ENCODE measurements at places on chromosomes 5 and 9.

DNA sequence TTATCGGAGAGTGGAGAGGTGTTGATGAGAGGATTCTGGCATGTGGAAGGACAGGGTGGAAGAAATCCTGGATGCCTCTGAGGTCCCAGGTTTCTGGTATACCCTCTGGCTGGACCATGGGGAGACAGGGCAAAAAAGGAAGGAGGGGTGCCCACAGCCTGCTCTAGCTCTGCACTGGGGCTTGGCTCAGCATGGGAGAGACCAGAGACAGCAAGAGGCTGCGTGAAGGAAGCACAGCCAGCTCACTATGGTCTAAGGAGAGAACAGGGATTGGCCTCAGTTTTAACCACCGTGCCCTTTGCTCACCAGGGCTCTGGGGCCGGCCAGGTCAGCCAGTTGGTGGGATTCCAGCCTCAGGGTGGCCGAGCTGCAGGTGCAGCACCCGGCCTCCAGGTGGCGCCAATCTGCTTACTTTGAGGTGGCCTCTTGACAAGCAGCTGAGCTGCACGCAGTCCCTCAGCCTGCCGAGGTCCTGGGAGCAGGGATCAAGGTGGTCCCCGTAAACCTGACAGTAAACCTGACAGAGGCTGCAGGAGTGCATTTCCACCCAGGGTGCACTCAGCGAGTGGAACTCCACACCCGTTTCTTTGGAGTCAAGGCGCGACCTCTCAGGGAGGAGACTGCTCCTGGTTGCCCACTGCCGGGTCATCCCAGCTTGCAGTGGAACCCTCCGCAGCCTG is 25.0 kb upstream of the SPTLC1 start:
- H3K4me1 ChIP-seq, result peaks cover 5% of the 10 kb centered on the region
- H3K27me3 ChIP-seq, result peaks cover 23% of the 10 kb centered on the region
- H3K27ac ChIP-seq, result no peak overlapping the region
- H3K36me3 ChIP-seq, result no peaks in the 10 kb centered on the region

- H3K36me3 ChIP-seq, result no peaks in the 10 kb centered on the region
- no peaks in the 10 kb centered on the region for H3K27me3 ChIP-seq
- DNase-seq, result no peak
- no peak overlapping the region for H3K27ac ChIP-seq
- peaks cover 13% of the 10 kb centered on the region for H3K4me1 ChIP-seq
These were observed 227.1 kb downstream of the ARHGEF28 start for GRCh38 chr5:73853091-73853490.

DNA sequence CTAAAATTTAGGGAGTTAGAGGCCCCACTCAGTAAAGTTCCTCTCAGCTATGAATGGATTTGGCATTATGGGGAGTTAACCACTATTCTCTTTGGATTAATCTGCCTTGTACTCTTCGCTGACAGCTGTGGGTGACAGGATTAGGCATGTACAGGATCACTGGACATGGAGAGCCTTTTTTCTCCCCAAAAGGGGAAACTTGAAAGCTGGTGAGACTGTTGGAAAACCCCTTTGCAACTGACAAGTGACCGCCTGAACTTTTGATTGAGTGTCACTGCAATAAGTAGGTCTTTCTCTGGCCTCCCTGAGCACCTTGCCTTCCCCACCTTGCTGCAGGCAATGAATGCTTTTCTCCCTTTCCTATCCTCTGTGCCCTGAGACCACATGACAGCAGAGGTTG is 68.3 kb downstream of the ERP44 start:
- DNase-seq, result no peak
- H3K4me3 ChIP-seq, result no peak overlapping the region
- no peaks in the 10 kb centered on the region for H3K27me3 ChIP-seq
- no peaks in the 10 kb centered on the region for H3K36me3 ChIP-seq
- H3K27ac ChIP-seq, result no peak overlapping the region

DNA sequence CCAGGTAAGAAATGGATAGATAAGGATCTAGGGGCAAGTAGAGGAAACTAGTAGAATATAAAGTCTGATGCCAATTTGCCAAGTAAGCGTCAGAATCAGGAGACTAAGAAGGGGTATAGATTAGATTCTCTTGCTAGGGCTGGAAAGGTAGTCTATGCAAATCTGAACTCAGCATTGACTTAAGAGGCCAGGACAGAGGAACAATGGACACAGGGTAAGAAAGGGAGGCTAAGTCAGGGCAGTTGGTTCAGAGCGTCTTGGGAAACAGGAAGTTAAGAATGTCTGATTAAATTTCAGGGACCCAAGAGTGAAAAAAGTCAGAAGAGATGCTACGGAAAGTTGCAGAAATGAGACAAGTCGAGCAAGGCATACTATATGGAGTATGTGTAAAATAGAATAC is 263.2 kb upstream of the HAPLN1 start:
- H3K36me3 ChIP-seq, result no peaks in the 10 kb centered on the region
- no peak for DNase-seq
- no peak overlapping the region for H3K4me3 ChIP-seq
- H3K27me3 ChIP-seq, result no peaks in the 10 kb centered on the region
- H3K4me1 ChIP-seq, result no peaks in the 10 kb centered on the region

GRCh38 chr5:116600876-116601275 is 26.3 kb upstream of the SEMA6A start:
- DNase-seq, result no peak
- no peaks in the 10 kb centered on the region for H3K27me3 ChIP-seq
- H3K4me1 ChIP-seq, result peaks cover 5% of the 10 kb centered on the region
- no peak overlapping the region for H3K4me3 ChIP-seq

DNA sequence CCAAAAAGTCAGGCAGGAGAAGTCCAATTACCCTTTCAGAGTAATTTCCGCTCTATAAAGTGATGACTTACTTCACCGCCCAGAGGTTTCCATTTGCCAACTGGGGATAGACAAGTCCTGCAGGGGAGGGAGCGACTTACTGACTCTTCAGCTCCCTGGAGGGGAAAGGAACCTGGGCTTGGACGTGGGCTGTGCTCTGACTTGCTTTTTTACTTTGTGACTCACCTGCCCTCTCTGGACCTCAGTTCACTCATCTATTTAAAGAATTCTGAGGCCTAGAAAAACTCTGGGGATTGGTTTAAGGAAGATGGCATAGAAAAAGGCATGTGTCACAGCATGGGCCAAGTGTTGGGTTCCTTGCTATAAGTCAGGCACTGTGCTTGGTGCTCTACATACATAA is 180.4 kb upstream of the TRIM32 start:
- no peaks in the 10 kb centered on the region for H3K4me1 ChIP-seq
- no peaks in the 10 kb centered on the region for H3K27me3 ChIP-seq
- H3K27ac ChIP-seq, result no peak overlapping the region
- DNase-seq, result no peak
- H3K4me3 ChIP-seq, result no peak overlapping the region

- DNase-seq, result no peak
- no peaks in the 10 kb centered on the region for H3K4me1 ChIP-seq
- no peak overlapping the region for H3K27ac ChIP-seq
- no peaks in the 10 kb centered on the region for H3K36me3 ChIP-seq
These were observed 37.8 kb downstream of the GRAMD2B start for GRCh38 chr5:126460977-126461376.

DNA sequence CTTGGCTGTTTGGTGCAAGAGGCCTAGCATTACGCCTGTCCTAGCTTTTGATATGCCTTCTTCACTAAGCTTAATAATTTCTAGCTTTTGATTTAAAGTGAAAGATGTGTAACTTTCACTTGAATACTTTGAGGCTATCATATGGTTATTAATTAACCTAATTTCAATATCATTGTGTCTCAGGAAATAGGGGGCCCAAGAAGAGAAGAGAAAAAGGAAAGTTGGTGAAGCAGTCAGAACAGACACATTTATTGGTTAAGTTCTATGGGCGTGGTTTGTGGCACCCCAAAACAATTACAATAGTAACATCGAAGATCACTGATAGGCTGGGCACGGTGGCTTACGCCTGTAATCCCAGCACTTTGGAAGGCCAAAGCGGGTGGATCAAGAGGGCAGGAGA is 40.9 kb upstream of the F2RL2 start:
- no peaks in the 10 kb centered on the region for H3K36me3 ChIP-seq
- no peak overlapping the region for H3K27ac ChIP-seq

DNA sequence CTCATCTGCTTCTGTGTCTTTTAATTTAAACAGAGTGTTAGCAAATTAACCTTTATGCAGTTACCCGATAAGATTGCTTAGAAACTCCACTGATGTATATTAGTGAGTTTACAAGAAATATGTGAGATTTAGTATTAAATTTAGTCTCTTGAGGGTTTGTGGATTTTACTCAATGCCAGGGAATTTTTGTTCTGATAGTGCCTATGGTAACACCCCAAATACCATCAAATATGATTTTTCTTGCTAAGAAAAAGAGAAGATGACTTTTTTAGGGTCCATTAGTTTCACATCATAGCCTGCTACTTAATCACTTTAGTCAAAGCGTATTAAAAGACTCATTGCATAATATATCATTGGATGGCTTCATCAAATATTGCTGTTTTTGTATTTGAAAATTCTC is 224.9 kb downstream of the PCSK5 start:
- no peaks in the 10 kb centered on the region for H3K36me3 ChIP-seq
- DNase-seq, result no peak
- no peaks in the 10 kb centered on the region for H3K27me3 ChIP-seq
- no peak overlapping the region for H3K27ac ChIP-seq

- H3K4me1 ChIP-seq, result peaks cover 34% of the 10 kb centered on the region
- H3K27me3 ChIP-seq, result peaks cover 4% of the 10 kb centered on the region
- H3K36me3 ChIP-seq, result no peaks in the 10 kb centered on the region
- H3K4me3 ChIP-seq, result no peak overlapping the region
- H3K27ac ChIP-seq, result no peak overlapping the region
- DNase-seq, result no peak
These were observed 146.4 kb upstream of the MAP3K1 start for GRCh38 chr5:56668996-56669395.

DNA sequence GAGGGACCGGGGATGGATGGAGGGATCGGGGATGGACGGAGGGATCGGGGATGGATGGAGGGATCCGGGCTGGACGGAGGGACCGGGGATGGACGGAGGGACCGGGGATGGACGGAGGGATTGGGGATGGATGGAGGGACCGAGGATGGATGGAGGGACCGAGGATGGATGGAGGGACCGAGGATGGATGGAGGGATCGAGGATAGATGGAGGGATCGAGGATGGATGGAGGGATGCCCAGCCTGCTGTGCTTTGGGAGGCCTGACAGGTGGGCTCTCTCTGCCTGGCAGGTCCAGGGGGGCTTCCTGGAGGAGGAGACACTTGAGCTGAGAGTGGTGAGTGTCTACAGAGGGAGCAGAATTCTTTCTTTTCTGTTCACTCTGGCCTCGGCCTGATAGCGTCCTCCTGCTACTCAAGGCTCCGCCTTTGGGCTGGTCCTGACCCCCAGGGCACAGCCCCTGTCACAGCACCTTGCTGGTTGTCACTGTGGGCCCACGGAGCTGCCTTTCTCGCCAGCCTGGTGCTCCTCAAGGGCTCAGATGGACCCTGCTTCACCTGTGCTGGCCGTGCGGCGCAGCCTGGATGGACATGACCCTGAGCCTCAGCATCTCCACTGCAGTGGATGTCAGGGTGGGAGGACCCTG is 42.2 kb upstream of the RNF130 start:
- no peaks in the 10 kb centered on the region for H3K27me3 ChIP-seq
- no peaks in the 10 kb centered on the region for H3K4me1 ChIP-seq
- DNase-seq, result no peak
- H3K36me3 ChIP-seq, result no peaks in the 10 kb centered on the region
- H3K4me3 ChIP-seq, result no peak overlapping the region
- no peak overlapping the region for H3K27ac ChIP-seq

GRCh38 chr9:85729882-85730281 is 11.9 kb downstream of the AGTPBP1 start:
- no peaks in the 10 kb centered on the region for H3K27me3 ChIP-seq
- no peak overlapping the region for H3K27ac ChIP-seq
- no peak overlapping the region for H3K4me3 ChIP-seq
- no peak for DNase-seq
- peaks cover 8% of the 10 kb centered on the region for H3K4me1 ChIP-seq

GRCh38 chr5:157365732-157366131 is 94.3 kb upstream of the NIPAL4 start:
- no peak for DNase-seq
- no peaks in the 10 kb centered on the region for H3K4me1 ChIP-seq
- H3K27me3 ChIP-seq, result no peaks in the 10 kb centered on the region
- no peak overlapping the region for H3K4me3 ChIP-seq

GRCh38 chr9:136044971-136045594 is 50.0 kb downstream of the NACC2 start:
- no peak for DNase-seq
- H3K4me1 ChIP-seq, result no peaks in the 10 kb centered on the region
- H3K27me3 ChIP-seq, result no peaks in the 10 kb centered on the region
- H3K4me3 ChIP-seq, result no peak overlapping the region
- no peaks in the 10 kb centered on the region for H3K36me3 ChIP-seq

- DNase-seq, result no peak
- H3K4me1 ChIP-seq, result peaks cover 22% of the 10 kb centered on the region
- no peaks in the 10 kb centered on the region for H3K36me3 ChIP-seq
These were observed 237.9 kb downstream of the ISL1 start for GRCh38 chr5:51621156-51621555.

DNA sequence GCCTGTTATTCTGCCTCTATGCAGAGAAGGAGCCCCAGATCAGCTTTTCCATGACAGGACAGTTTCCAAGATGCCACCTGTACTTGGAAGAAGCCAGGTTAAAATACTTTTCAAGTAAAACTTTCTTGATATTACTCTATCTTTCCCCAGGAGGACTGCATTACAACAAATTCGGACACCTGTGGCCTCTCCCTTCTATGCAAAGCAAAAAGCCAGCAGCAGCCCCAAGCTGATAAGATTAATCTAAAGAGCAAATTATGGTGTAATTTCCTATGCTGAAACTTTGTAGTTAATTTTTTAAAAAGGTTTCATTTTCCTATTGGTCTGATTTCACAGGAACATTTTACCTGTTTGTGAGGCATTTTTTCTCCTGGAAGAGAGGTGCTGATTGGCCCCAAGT is 301 bp upstream of the IL4 start:
- H3K4me1 ChIP-seq, result no peaks in the 10 kb centered on the region
- H3K36me3 ChIP-seq, result no peaks in the 10 kb centered on the region
- no peaks in the 10 kb centered on the region for H3K27me3 ChIP-seq
- DNase-seq, result no peak
- H3K4me3 ChIP-seq, result no peak overlapping the region

- H3K27me3 ChIP-seq, result no peaks in the 10 kb centered on the region
- no peak overlapping the region for H3K27ac ChIP-seq
- H3K4me1 ChIP-seq, result no peaks in the 10 kb centered on the region
- H3K4me3 ChIP-seq, result no peak overlapping the region
These were observed 79.2 kb upstream of the IL7R start for GRCh38 chr5:35777358-35778087.

DNA sequence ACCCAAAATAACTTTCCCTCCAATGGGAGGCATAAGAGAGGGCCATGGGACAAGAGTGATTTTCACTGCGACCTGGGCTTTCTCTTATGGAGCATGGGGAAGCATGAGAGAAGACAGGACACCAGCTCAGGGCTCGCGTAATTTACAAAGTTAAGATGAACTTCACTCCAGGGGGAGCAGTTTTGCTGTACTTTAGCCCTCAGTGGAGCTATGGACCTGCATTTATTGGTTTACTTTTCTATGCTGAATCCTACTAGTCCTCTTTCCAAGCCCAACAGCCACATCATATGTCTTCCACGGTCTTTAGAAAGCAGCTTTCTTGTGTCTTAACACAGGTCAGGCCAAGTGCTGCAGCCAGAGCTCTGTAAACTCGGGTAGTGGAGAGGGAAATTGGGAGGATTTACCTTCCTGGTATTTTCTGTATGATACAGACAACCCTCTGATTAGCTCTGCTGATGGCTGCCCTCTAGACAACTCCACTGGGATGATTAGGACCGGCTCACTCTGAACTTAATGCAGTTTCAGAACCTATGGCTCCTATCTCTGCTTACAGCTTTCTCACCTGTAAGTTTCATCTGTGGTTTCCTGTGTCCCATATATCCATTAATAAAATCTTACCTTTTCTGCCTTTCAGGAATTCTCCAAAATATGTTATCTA is 581.0 kb upstream of the RORB start:
- DNase-seq, result peak; percentile 79
- H3K36me3 ChIP-seq, result no peaks in the 10 kb centered on the region
- no peaks in the 10 kb centered on the region for H3K27me3 ChIP-seq

Data from GM23338 (cell line).